ENCODE measurements at places on chromosomes 2 and 18. TPM values are rescaled to one million over a fixed set of nuclear protein-coding genes. Genes with fewer than 3 reads are reported as not detected.

- no peak for DNase-seq
These were observed 68.9 kb upstream of the ZSWIM2 start for GRCh38 chr2:186917866-186918265.

DNA sequence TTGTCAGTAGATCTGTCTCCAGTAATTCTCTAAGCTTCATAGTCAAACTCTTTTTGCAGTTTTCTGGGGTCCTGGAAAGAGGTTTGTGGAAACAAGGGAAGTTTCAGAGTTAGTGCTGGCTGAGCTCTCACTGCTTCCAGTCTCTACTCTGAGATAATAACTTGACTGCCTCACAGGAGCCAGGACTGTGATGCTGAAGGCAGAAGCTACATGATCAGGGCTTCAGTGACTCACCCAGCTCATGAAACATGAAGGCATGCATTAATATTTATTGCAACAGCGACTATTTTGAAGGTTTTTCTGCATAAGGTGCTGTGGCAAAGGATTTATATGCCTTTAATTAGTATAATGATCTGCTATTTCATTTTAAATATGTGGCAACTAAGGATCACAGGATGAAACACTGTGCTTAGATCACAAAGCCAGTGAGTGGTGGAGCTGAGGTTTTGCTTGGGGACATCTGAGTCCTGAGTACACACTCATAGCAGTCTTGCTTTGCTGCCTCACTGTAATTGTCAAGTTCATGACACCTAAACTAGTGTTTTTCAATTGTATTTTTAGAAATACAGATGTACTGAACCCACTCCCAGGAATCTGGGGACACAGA is 448.4 kb upstream of the GCFC2 start:
- no peak for DNase-seq

DNA sequence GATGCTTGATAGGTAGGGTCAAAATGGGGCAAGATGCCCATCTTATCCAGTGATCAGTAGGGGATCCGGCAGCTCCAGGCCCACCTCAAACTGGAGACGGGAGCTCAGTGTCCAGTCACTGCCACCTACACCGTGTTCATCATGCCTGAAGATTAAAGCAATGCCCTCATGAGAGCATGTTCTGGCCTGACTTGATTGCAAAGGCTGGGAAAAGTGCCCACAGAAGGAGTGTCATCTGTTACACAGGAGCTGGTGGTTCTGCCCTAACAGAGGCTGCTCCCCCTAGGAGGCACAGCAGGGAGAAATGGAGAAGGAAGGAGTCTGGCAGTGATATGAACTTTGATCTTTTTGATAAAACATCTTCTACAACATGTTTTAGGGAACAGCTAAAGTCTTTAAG is 92.3 kb downstream of the CCBE1 start:
- DNase-seq: no peak

OTOS gene
- not detected for total RNA-seq

GRCh38 chr2:23542230-23542789 is 157.3 kb downstream of the KLHL29 start:
- no peak for DNase-seq

Measured in SJSA1 (cell line).